ENCODE measurements at places on chromosomes 1 and 21.
A peak's percentile ranks its signal among the peaks of the same experiment; 100 is the strongest.

GRCh38 chr1:32321712-32322291, 14.2 kb downstream of the MARCKSL1 start:
- peak; percentile 55 for ATAC-seq

- ATAC-seq, result no peak
Observed at GRCh38 chr1:183241471-183241870, 55.4 kb downstream of the LAMC2 start.

GRCh38 chr1:76862447-76862846, 4.8 kb upstream of the ST6GALNAC5 start:
- no peak for ATAC-seq

- ATAC-seq, result no peak
Observed at GRCh38 chr1:54977533-54978297, 2.7 kb upstream of the TMEM61 start.

GRCh38 chr1:116345011-116345410, 28.0 kb upstream of the ATP1A1 start:
- no peak for ATAC-seq

GRCh38 chr1:52651904-52652303, 18.9 kb downstream of the SHISAL2A start:
- no peak for ATAC-seq

- ATAC-seq, result no peak
Observed at GRCh38 chr1:191582169-191582568, 576.1 kb upstream of the RGS18 start.

- no peak for ATAC-seq
Observed at GRCh38 chr1:191969290-191969689, 189.0 kb upstream of the RGS18 start.
